A549 (cell line): ENCODE measurements at places on chromosomes 3 and 15. TPM values are rescaled to one million over a fixed set of nuclear protein-coding genes. Genes with fewer than 3 reads are reported as not detected.

DNA sequence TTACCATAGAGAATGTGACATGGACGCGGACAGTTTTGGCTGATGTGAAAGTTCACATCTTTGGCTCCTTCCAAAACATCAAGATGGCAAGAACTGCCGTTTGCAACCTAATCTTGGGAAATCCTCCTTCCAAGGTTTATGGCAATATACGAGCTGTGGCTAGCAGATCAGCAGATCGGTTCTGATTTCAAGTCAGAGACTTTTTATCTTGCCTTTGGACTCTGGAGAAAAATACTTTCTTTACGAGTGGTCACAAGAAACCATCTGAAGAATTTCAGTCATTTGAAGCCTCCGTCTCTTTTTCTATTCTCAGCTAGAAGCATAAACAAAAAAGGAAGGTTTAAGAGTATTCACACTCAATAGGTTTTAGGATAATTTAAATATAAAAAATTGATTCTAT, 153.5 kb upstream of the MEIS2 start:
- DNase-seq, result no peak

DNA sequence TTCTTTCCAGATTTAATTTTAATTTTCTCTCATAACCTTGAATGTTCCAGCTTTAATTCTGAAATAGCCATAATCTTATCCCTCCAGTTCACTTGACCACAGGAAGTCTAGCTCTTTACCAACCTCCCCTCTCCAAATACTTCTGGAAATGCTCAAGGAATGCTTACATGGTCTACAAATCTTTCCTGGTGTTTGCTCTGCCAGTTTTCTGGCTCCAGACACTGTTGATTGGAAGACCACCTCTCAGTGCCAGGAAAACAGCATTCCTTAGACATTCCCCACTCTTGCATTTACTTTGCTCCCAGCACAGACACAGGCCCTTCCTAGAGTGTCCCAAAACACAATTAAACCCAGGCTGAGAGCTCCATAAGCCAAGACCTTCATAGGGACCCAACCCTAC, 98.6 kb downstream of the MESD start:
- DNase-seq, result no peak

CFAP100 gene
- not detected in 3 replicates for polyA plus RNA-seq

SLC28A2 gene
- polyA plus RNA-seq, result not detected in 3 replicates

- no peak for DNase-seq
Observed at GRCh38 chr15:33834892-33835743, 133.2 kb upstream of the CHRM5 start.

- DNase-seq, result peak; percentile 17
Observed at GRCh38 chr3:32453346-32453745, 49.3 kb downstream of the CMTM6 start.

DNA sequence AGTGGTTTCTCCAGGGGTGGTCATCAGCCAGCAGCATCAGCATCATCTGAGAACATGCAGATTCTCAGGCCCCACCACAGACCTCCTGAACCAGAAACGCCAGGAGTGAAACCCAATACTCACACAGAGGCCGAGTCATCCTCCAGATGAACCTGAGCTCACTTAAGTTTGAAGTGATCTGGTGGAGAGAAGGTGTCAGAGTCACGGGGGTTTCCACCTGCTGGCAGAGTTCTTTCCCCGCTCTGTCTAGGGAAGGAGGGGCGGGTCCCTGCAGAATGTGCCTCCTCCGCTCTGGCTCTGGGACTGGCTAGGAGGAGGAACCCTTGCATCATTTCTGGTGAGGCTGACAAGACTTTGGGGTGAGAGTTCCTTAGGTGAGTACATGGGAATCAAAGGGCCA, 13.3 kb upstream of the KIF23 start:
- no peak for DNase-seq

DNA sequence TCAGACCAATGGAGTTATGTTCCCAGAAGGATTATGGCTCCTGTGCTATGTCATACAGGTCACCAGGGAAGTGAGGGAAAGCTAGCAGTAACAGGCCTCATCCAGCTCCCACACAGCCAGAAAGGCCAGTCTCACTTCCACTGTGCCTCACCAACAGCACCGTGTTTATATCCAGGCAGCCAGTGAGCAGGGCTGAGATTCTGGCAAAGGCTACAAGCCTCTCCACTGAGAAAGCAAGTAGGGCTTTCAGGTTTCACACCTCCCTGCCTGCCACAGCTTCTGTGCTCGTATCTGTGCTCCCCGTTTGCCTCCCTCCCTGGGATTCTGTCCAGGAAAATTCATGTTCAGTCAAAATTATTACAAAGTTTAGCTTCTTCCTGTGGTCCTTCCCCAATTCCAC, 14.9 kb upstream of the CFAP20DC start:
- no peak for DNase-seq

DNA sequence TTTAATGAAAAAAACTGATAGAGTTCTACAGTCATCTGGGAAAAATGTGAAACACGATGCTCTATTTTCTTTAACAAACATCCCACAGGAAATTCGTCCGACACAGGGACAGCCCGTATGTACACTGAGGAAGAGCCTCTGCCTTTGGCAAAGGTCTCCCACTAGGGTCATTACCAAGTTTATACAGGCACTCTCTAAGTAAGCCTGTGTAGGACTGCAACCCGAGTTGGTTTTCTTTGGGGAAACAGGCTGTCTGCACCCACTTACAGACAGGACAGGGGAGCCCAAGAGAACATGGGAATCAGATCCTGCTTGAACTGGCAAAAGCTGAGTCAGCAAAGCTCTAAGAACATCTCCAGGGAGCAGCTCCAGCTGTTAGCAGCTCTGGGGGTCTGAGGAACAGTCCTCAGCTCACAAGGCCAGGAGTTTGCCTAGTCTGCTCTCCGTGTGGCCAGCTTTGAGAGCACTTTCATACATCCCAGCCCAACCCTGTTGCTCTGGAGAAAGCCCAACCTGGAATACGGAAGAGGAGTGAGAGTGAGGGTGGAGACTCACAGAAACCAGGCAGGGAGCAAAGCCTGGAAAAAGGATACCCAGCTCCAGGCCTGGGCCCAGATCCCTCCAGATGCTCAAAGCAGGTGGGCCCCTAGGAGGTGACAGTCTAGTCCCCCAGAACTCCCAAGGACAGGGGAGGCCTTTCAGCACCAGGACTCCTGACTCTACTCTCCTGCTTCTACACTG, 1.9 kb downstream of the TBC1D2B start:
- peak; percentile 38 for DNase-seq

- DNase-seq, result no peak
Observed at GRCh38 chr15:73688455-73688854, 4.3 kb downstream of the CD276 start.

- DNase-seq, result peak; percentile 60
Observed at GRCh38 chr15:67859331-67859946, 19.6 kb upstream of the RNU6-1 start.

DLEC1 gene
- 0.03 to 0.07 TPM in 2 of 3 replicates, not detected in the other for polyA plus RNA-seq

DNA sequence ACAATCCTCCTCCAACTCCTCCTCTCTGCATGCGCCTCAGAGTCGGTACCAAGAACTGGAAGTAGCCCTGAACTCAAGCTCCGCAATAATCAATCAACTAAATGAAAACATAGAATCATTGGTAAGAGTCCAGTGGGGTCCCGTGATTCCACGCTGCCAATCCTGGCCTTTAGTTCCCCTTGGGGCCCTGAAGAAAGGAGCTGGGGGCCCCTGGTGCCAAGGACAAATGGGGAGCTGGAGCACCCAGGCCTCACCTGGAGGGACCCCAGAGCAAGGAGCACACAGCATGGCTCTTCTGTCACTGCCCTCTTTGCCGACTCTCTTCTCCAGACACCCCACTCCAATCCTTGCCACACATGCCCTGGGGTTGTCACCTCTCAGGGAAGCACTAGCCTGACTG, 80.3 kb downstream of the ADAMTS7 start:
- no peak for DNase-seq

EFCAB12 gene
- 0.81 to 1.4 TPM (median 1.1 TPM) in 3 replicates for polyA plus RNA-seq

CPLX3 gene
- polyA plus RNA-seq, result not detected in 3 replicates

DNA sequence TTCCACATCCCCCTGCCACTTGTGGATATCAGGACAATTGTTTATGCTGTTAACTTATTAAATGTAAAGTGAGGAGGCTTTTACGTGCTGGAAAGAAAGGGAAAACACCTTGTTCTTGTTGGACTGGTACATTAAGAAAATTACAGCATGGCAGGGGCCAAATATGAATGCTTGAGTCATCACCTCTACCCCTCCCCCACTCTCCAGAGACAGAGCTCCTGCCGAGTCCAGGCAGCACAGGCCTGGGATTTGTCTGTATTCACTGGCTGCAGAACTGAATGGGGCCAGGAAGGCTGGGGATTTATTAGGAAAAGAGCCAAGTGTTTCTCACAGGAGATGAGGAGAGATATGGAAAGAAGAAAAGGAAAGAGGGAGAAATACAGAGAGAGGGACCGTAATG, 308.9 kb downstream of the EPHB1 start:
- DNase-seq, result no peak

- no peak for DNase-seq
Observed at GRCh38 chr3:95424279-95424678, 1361.4 kb downstream of the NSUN3 start.

GRCh38 chr3:8743911-8744310, 10.3 kb downstream of the CAV3 start:
- no peak for DNase-seq

GRCh38 chr15:67914537-67915460, 75.0 kb upstream of the RNU6-1 start:
- peak; percentile 93 for DNase-seq

- no peak for DNase-seq
Observed at GRCh38 chr3:41836360-41837134, 125.4 kb downstream of the ULK4 start.

DNA sequence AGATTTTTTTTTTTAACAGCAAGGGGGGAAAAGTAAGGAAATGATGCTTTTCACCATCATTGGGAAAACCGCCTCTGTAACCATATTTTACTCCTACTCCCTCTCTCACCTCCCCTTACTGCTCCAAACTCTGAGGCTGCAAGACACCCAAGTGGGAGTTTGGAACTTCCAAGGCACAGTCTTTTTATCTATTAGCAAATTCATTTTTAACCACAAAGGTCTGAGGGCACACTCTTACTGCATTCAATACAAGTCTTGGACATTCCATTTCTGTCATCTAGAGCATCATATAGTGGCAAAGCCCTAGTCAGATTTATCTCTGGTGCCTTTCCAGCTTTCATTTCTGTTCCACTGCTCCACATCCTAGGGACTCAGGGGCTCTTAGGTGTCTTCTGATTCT, 13.2 kb downstream of the FAM162A start:
- DNase-seq, result no peak

DNA sequence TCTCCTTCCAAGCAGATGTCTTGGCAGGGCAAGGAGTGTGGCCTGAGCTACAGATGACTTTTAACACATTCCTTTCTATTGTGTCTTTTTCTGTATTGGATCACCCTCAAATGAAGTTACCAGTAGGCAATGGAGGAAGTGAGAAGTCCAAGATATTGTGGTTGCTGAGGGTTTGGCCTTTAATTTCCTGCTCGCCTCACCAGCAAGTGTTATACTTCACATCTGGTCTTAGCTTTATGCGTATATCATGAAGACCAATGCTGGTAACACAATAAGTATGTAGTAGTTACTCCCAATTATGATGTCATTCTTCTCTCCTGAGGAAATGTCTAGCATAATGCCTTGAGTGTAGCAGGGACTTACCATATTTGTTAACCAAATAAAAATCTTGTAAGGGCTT, 179.9 kb downstream of the ZIC1 start:
- DNase-seq, result no peak

DNA sequence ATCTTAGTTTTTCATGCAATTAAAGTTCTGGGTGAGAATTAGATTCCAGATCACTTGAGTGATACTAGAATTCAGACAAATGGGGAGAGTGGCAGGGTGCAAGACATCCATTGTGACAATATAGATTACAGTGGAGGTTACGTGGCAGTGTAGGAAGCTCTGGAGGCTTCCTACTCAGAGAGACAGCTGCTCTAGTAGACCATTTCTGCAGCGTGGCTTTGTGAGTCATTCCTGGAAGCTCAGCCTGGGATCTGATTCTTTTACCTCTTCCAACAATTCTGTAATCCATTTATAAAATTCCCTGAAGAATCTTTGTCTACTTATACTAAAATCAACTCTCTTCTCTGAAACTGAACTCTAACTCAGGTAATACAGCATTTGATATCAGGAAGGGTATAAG, 90.4 kb upstream of the ASB14 start:
- no peak for DNase-seq

COLQ gene
- polyA plus RNA-seq, result 0.63 to 0.80 TPM (median 0.71 TPM) in 3 replicates

GRCh38 chr3:161305095-161305991, 66.0 kb downstream of the SPTSSB start:
- peak; percentile 17 for DNase-seq

SGO1 gene
- polyA plus RNA-seq, result 15.8 to 17.4 TPM (median 17.1 TPM) in 3 replicates

DNA sequence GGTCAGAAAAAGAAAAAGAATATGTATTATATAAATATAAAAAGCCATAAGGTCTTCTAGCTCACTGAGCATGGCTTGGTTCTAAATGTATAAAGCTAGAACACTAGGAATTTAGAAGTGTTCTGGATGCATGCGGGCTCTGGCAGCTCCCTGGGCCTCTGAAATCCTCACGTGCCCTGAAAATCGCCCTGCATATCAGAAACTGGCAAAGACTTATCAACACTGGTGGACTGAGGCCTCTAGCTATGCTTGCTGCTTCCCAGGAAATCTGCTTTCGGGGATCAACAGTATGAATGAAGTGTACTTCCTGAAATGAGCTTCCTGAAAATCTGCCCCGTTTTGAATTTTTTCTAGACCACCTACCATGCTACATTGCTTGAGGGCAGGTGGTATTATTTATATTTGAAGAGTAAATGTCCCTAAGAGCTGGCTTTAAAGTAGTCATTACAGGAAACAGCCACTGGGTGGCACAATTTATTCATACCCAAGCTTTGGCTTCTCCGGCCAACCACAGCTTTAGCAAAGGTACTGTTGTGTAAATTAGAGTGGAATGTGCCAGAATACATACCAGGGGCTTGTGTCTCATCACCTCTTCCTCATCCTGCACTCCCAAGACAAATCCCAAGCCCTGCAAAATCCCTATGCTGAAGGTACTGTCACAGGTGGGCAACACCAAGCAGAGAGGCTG, 17.7 kb downstream of the CRTAP start:
- DNase-seq, result peak; percentile 77

SV2B gene
- not detected in 3 replicates for polyA plus RNA-seq

GP9 gene
- polyA plus RNA-seq, result not detected in 3 replicates

GRCh38 chr3:126934991-126935390, 47.9 kb upstream of the PLXNA1 start:
- DNase-seq, result no peak

DNA sequence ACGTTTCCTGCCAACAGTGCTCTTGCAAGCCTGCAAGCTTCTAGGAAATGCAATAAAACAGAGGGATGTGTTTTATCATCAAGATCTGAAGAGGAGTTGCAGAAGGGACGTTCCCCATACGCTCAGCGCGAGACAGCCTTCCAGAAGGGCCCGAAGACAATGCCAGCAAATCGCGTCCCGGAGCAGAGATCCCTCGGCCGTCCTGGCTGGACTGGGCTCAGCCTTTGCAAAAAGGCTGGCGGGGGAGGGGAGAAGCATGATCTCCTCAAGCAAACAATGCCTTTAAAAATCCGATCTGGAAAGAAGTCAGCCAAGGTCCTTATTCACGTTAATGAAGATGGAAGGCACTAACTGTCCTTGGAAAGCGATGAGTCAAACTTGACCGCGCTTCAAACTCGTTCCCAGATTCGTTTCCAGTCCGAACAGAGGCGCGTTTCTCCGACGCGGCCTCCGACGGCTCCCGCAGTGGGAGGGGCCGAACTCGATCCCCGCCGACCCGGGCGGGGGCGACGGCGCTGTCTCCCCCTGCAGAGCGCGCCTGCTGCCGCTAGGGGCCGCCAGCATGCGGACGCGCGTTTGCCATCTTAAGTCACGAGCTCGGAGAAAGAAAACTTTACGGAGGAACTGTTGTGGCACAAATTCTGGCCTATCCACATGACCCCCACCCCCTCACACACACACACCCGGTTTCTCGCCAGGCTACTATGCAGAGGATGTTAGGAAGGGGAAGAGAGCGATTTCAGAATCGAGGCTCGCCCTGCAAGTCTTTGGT, 5.5 kb downstream of the BCL6 start:
- peak; percentile 83 for DNase-seq
